NCI-H2029 treated with DMSO at 0.1 percent for 48 hours (cell line): ENCODE measurements at places on chromosomes 6 and 20.

- no peak for DNase-seq
Observed at GRCh38 chr6:53300656-53301551, 47.8 kb downstream of the ELOVL5 start.

GRCh38 chr6:56746767-56747504 is 104.2 kb upstream of the DST start:
- no peak for DNase-seq

- DNase-seq, result no peak
Observed at GRCh38 chr6:139369568-139370282, 4.7 kb downstream of the CITED2 start.

DNA sequence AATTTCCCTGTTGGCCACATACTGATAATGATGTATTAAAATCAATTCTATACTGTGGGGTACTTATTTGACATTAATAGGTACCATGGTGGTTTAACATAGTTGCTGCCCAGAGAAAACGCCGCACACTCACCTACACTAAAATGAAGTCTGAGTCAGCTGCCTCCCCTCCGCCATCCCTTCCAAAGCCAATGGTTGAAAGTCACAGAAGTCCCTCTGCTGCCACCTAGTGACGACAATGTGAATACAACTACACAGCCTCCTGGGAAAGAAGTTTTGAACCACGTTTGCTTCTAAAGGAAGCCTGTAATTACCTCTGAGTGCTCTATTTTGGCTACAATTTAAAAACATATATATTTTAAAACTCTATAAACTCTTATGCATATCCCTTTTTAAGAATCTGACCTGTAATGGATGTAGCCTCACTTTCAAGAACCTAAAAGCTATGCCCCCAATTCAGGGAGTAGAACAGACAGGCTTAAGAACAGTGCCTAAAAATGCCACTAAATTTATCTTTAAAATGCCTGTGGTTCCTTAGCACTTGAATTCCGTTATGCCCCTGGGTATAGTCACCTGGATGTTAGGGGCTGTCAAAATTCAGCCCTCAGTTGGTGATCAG is 20.6 kb upstream of the ECI2 start:
- peak; percentile 85 for DNase-seq
